Daoy (cell line): ENCODE measurements at places on chromosomes 3 and 15. TPM values are rescaled to one million over a fixed set of nuclear protein-coding genes. Genes with fewer than 3 reads are reported as not detected.

GRCh38 chr15:81779181-81779580 lies 266.6 kb downstream of the MEX3B start:
- no peak for DNase-seq

DNA sequence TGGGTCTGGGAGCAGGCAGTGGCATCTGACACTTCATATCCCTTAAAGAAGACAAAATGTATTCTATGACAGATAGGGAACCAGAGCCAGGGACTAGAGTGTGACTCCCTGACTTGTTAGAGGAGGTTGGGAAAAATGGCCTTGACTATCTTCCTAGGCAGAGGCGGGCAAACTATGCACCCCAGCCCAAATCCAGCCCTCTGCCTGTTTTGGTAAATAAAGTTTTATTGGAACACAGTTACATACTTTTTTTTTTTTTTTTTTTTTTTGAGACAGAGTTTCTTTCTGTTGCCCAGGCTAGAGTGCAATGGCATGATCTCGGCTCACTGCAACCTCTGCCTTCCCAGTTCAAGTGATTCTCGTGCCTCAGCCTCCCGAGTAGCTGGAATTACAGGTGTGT lies 47.3 kb downstream of the QTRT2 start:
- DNase-seq, result no peak

DNA sequence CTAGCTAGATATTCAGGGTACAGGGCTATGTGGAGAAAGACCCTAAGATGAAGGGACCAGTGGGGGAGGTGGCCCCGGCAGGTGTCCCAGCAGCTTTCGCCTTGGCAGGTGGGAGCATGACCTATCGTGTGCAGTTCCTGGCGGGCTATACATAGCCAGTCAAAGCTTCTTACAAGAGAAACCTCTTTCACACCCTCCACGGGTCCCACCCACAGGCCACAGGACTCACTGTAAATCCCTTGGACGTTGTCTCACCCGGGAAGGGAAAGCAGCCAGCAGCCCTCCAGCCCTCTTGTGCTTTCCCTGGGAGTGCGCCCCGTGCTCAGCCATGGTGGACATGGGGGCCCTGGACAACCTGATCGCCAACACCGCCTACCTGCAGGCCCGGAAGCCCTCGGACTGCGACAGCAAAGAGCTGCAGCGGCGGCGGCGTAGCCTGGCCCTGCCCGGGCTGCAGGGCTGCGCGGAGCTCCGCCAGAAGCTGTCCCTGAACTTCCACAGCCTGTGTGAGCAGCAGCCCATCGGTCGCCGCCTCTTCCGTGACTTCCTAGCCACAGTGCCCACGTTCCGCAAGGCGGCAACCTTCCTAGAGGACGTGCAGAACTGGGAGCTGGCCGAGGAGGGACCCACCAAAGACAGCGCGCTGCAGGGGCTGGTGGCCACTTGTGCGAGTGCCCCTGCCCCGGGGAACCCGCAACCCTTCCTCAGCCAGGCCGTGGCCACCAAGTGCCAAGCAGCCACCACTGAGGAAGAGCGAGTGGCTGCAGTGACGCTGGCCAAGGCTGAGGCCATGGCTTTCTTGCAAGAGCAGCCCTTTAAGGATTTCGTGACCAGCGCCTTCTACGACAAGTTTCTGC lies 15.0 kb downstream of the GRK7 start:
- no peak for DNase-seq

DNA sequence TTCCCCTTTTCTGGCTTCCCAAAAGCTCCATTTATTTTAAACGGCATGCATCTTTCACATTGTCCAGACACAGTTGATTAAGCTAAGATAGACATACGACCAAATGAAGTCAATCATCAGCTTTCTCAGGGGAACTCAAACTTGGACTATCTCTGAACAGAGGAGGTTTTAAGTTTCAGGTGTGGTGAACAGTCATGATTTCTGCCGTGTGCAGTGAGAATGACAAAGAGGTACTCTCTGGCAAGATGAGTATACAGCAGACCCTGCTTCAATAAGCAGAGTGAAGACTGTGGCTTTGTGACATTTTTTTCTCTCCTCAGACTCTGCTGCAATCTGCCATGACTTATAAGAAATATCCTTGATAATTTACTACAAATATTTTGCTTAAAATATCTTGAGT lies 307.7 kb downstream of the CNTN6 start:
- no peak for DNase-seq

GRCh38 chr3:101484805-101485620 lies 28.0 kb downstream of the SENP7 start:
- DNase-seq, result peak; percentile 63

- no peak for DNase-seq
Measured at GRCh38 chr15:62983956-62984355, 58.6 kb upstream of the TPM1 start.

GRCh38 chr15:82044373-82045178 lies 1.2 kb downstream of the MEX3B start:
- DNase-seq, result peak; percentile 51

GRCh38 chr3:38003371-38003816 lies 12.8 kb downstream of the VILL start:
- peak; percentile 44 for DNase-seq

DNA sequence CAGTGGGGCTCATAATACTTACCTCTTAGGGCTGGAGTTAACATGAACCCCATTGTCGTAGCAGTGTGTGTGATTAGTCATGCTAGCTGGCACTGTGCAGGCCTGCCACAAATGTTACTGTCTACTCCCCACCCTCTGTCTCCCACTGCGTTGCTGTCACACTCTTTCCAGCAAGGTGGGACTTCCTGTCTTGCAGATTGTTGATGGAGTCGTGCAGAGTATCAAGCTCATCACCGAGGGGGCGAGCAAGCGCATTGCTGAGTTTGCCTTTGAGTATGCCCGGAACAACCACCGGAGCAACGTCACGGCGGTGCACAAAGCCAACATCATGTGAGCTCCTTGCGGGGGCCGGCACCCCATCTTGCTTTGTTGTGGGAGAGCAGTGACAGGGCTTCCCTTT lies 12.9 kb downstream of the IDH3A start:
- no peak for DNase-seq

- peak; percentile 27 for DNase-seq
Measured at GRCh38 chr3:62445275-62445674, 71.9 kb upstream of the FEZF2 start.

GRCh38 chr3:39651993-39652739 lies 157.2 kb upstream of the MYRIP start:
- DNase-seq, result no peak

The MED12L gene
- total RNA-seq, result 1.8 and 2.7 TPM in 2 replicates

The ATP10A gene
- 2.5 and 7.5 TPM in 2 replicates for total RNA-seq

The UBAP1L gene
- total RNA-seq, result 0.03 and 0.06 TPM in 2 replicates

The TERC gene
- 101 and 159 TPM in 2 replicates for total RNA-seq

The LINGO1 gene
- total RNA-seq, result 0.11 TPM in 1 of 2 replicates, not detected in the other

The TMEM207 gene
- not detected in 2 replicates for total RNA-seq

DNA sequence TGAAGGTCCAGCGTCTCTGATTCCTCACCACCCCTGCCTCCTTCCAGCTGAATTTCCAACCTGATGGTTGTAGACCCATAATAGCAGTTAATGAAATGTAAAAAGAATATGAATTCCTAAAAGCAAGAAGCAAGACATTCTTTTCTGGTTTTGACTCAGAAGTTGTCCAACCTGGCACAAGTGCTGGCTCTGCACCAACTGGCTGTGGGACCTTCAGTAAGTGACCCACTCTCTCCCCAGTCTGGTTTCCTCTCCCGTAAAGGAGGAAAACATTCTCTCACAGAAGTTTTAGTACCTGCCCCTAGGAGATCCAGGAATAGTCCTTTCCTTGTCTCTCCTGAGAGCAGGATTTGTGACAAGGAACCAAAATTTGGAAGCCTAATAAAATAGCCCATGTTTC lies 236.9 kb upstream of the TRIM42 start:
- DNase-seq, result no peak

GRCh38 chr15:36332301-36332700 lies 247.1 kb upstream of the CDIN1 start:
- peak; percentile 15 for DNase-seq

- DNase-seq, result no peak
Measured at GRCh38 chr3:158531334-158531733, 39.7 kb upstream of the MLF1 start.

DNA sequence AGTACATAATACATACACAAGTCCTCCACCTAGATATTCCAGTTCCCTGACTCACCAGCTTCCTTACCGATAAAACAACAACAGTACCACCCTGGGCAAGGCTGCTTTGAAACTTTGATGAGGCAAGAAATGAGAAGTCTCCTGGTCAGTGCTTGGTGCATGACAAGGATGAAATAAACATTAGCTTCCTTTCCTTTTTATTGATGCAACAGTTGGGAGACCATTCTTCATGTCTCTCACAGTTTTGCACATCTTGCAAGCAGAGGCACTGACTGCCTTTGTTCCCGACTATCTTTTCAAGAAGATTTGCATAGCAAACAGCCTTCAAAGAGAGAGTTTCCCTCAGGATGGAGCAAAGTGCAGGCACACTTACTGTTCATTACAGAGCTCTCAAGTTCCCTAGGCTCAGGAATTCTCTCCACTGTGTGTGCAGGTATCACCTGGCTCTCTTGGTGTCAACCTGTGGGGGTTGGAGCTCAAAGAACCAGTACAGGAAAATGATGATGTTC lies 65.2 kb downstream of the MYLK start:
- peak; percentile 84 for DNase-seq

The KIF7 gene
- 3.2 and 3.6 TPM in 2 replicates for total RNA-seq

The GADL1 gene
- not detected in 2 replicates for total RNA-seq

- no peak for DNase-seq
Measured at GRCh38 chr3:104554425-104554824, 812.3 kb upstream of the ALCAM start.

GRCh38 chr3:77686560-77686959 lies 646.7 kb downstream of the ROBO2 start:
- DNase-seq, result no peak

DNA sequence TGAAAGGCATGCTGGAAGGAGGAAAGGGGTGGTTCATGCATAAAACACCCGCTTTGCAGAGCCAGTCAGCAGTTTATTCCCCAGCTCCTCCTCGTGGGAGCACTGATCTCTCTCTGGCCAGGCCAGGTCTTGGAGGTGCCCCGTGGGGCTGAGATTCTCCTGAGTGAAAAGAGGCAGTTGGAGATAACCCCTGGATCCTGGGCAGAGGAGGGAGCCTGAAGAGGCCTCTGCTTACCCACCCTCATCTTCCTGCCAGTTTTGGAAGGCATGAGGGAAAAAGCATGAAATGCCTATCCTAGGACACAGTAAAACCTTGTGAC lies 108.3 kb downstream of the SEMA5B start:
- no peak for DNase-seq

The LTF gene
- total RNA-seq, result not detected in 2 replicates

The DAZL gene
- not detected in 2 replicates for total RNA-seq

DNA sequence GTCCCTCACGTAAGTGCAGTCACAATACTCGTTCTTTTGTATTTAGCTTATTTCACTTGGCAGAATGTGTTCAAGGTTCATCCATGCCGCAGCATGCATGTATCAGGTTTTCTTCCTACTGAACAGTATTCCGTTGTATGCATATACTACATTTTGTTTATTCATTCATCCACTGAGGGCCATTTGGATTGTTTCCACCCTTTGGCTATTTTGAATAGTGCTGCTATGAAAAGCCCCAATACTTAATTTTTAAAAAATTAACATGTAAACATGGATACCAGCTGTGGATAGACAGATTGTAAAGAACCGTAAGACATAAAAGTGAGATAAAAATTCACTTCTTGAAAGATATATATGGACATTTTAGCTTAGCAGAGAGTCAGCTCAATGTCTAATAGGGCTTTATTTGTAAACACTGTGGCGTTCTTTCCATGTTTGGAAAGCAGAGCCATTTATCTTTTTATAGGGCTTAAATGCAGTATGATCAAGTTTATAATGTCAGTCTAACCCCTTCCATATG lies 115.9 kb downstream of the VPS8 start:
- DNase-seq, result no peak

The ALPK3 gene
- total RNA-seq, result 0.11 and 0.24 TPM in 2 replicates

DNA sequence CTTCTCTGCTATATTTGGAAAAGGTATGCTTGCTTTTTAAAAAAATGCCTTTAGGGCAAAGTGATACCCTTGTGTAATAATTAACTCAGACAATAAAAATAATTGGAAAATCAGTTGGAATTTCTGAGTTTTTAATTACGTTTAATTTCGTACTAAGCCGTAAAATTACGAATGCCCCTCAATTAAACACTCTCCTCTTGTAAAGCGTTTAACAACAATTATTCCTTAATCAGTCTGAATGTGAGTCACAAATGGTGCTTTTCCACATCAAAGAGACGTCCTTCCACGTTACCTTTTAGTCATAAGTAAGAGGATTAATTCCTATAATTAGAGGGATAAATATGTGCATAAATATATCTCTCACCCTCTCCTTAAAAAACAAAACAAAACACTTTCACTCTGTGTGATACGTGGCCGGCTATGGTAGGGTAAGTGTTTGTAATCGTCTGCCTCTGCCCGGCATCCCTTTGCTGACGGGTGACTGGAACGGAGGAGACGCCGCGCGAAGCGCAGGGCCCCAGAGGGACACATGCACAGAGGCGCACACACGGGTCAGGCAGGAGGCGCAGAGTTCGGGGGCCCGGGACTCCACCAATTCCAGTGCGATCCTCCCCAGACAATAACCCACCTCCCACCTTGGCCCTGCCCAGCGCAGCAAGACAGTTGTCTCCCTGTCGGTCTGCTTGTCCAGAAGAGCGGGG lies 9.7 kb upstream of the MEIS2 start:
- peak; percentile 41 for DNase-seq

The GPR87 gene
- 0.40 and 0.77 TPM in 2 replicates for total RNA-seq

The GPR156 gene
- total RNA-seq, result 1.5 and 1.7 TPM in 2 replicates

The NUDT16 gene
- total RNA-seq, result 10.1 and 13.1 TPM in 2 replicates

The NRG4 gene
- total RNA-seq, result 0.15 and 0.34 TPM in 2 replicates

- peak; percentile 33 for DNase-seq
Measured at GRCh38 chr3:127264292-127264691, 23.6 kb downstream of the PRR20G start.

The CASR gene
- total RNA-seq, result not detected in 2 replicates

DNA sequence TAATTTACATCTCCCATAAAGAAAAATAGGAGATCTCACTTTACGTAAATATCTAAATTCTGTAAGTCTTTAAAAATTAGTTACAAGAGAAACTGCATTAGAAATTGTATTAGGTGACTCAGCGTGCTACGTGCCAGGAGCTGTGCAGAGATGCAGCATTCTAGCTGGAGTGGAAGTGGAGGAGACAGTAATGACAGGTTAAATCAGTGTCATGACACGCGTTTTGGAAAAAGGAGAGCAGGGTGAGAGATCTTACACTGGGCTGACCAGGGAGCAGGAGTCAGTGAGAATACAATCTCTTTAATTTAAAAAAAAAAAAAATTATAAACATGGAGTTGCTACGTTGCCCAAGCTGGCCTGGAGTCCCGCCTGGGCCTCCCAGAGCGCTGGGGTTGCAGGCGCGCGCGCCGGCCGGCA lies 635 bp downstream of the TUBGCP5 start:
- DNase-seq, result peak; percentile 51

The FOXB1 gene
- total RNA-seq, result 0.06 TPM in 1 of 2 replicates, not detected in the other

GRCh38 chr15:57335719-57336118 lies 40.6 kb upstream of the CGNL1 start:
- no peak for DNase-seq

The CD200R1 gene
- total RNA-seq, result 0.09 TPM in 1 of 2 replicates, not detected in the other

The GALNT15 gene
- 0.60 and 0.69 TPM in 2 replicates for total RNA-seq
